Kasumi-1 (cell line): ENCODE measurements at places on chromosomes 4 and X.

GRCh38 chrX:11754958-11755645, 2.9 kb upstream of the MSL3 start:
- no peak for DNase-seq

DNA sequence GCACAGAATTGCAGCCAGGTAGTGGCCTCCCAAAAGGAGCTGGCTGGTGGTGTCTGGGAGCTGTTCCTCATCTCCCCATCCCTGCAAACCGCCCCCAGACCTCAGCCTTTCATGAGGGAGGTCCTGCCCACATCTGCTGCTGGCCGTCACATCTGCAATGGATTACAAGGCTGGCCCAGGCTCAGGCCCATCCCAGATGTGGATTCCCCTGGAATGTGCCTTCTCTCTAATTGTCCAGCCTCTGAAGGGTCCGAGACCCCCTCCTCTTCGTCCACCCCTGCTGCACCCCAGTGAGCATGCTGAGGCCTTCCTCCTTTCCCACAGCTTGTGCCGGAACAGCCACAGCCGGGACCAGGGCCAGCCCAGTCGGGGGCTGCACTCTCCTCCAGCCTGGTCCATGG, 115.0 kb upstream of the NALF2 start:
- DNase-seq: no peak

- no peak for DNase-seq
Measured at GRCh38 chr4:7353046-7353790, 81.5 kb downstream of the PSAPL1 start.

DNA sequence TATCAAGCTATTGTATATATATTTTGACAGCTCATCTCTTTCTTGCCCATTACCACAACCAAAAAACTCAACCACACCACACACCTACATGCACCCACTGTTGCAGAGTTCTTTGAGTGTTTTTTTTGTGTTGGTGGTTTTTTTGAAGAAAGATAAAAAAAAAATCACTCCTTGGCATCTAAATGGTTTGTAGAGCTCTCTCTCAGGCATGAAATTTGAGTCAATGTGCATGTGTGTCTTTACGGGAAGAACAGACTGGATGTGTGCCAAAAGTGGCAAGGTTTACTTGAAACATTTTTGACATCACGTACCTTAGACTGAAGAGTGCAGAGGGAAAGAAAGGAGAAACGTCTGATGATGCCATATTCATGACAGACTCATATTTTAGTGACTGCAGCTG, 154.2 kb downstream of the FHIP1A start:
- DNase-seq: no peak

DNA sequence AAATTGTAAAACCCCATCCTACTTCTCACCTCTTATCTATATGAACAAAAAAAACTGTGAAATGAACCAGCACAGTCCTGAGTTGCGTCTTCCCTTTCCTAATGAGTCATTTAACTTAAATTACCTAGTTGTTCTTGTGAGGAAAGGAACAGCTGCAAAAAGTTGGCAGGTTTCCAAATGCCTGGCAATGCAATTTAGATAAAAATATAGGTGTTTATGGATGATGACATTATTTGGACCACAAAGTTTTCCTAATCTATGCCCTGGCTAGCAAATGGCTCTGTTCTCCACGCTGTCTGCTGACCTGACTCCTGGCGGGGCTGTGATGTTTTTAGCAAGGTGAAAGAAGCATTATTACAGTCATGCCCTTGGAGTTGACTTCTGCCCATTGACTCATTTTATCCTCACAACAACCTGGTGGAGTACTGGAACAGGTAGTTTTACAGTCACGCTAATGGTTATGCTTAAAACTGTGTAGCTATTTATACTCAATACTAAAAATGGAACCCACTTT, 29.8 kb upstream of the RELL1 start:
- peak; percentile 49 for DNase-seq
